ENCODE measurements at places on chromosomes 1 and 21.

DNA sequence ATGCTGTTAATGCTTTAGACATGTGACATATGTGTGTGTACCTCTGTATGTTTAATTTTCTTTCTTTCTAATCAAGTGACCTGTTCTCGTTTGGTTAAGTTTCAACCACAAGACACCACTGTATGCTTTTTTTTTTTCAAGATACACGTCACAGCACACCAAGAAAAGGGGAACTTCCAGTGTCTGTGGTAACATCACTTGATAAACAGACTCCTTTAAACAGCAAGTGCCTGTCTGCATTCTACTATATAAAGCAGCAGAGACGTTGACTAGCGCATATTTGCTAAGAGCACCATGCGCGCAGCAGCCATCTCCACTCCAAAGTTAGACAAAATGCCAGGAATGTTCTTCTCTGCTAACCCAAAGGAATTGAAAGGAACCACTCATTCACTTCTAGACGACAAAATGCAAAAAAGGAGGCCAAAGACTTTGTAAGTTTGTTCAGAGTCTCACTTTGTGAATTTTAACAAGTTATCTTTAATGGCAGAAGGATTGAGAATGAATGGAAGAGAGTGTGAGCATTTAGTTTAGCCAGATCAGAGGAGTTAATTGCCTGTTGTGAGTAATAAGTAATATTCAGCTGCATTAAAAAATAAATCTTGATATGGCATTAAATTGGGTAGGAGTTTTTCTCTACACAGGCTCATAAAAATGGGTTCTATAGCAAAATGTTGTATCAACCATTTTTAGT, at the start of gene RGS1:
RGS1 (plus strand) TSS at position 275 of the 691 bp plus-strand sequence; CDS start at position 295, 20 bp downstream.
- no peak for DNase-seq

DNA sequence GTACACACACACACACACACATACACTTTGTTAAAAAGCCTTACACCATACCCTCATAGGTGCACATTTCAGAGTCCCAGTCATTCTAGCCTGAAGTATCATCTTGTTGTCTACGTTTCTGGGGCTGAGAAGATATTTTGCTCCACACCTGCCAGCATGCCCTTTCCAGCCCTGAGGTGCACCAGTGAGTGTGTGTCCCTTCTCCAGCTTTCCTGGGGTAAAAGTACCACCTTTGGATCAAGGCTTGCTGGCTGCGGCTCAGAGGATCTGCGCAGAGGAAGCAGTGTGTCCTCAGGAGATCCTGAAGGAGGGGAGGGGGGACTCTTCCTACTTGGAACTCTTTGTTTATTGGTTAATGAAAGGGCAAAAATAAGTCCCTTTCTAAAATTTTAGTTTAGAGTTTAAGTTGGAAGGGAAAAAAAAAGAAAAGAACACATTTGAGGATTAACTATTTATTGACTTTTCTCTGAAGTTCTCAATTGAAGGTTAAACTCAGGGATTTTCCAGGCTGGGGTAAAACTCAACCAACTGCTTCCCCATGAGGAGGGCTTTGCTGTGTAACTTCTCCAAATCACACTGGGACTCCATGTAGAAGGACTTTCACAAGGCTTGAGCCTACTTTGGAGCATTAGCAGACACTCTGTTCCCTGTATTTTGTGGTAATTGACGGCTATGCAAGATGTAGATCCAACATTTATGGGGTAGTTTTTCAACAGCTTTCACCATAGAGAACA, 200.3 kb upstream of the SGIP1 start:
- no peak for DNase-seq

- DNase-seq = no peak
Observed at GRCh38 chr1:221759436-221759835, 17.5 kb upstream of the DUSP10 start.

- no peak for DNase-seq
Observed at GRCh38 chr1:50705041-50705440, 255.0 kb downstream of the FAF1 start.

GRCh38 chr1:157849229-157849875, 7.7 kb upstream of the CD5L start:
- DNase-seq = no peak

DNA sequence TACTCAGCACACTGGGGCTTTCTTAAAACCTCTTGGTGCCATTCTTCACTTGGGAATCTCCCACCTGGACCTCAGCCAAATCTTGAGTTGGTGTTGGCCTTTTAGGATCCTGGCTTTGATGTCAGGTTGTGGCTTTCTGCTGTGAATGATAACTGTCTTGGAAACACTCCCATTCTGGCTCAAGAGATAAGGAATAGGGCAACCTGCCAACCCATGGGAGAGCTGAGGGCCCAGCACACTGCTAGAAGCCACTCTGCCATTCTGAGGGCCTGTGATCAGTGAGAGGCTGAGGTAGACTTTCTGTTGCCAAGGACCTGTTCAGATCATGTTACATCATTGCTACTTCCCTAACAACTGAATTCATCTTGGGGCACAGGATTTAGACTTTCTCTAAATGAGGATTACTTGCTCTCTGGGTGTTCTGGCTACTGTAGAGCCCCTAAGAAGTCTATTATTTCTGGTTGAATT, 45.8 kb downstream of the TTC39A start:
- DNase-seq = no peak

DNA sequence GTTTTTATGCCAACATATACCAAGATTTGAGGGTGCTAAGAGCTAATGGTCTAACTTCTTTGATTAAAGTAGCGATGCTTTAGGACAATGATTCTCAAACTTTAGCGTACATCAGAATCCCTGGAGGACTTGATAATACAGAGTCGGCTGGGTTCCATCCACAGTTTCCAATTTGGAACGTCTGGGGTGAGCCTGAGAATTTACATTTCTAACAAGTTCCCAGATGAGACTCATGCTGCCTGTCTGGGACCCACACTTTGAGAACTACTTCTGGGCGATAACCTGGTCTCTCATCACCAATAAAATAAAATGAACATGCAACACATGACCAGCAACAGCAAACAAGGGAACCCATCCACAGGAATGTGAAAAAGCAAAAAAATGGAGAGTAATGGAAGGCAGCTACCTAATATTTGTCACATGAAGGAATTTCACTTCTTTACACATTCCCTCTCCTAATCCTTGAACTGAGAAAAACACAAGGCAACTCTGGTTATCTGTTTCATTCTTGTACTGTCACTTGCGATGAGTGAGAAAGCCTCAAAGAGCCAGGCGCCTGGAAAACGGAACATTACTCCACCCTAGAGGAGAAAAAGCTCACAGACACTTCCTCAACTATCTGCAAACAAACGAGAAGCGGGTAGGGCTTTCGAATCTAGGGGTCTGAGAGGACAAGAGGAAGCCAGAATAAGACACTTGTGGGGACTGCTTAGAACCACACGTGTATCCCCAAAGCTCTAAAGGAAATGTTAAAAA, 14.0 kb downstream of the HSF2BP start:
- DNase-seq = peak; percentile 90

- no peak for DNase-seq
Observed at GRCh38 chr1:5798151-5798730, 194.0 kb downstream of the NPHP4 start.

DNA sequence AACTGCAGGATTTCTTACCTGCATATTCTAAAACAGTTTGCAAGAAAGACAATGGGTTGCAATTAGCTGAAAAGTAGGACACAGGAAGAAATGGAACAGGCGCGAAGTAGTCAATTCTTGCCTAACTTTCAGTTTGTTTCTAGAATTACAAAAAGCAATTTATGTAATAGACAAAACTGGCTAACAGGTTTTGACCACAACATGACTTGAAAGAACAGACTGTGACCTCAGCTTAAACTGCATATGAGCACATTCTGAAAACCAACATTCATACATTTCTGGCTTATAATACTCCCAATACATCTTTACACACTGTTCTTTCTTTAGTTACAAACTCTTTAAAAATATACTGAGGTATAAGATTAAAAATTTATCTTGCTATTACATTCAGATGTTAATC, 405.9 kb upstream of the B3GALT2 start:
- DNase-seq = no peak

DNA sequence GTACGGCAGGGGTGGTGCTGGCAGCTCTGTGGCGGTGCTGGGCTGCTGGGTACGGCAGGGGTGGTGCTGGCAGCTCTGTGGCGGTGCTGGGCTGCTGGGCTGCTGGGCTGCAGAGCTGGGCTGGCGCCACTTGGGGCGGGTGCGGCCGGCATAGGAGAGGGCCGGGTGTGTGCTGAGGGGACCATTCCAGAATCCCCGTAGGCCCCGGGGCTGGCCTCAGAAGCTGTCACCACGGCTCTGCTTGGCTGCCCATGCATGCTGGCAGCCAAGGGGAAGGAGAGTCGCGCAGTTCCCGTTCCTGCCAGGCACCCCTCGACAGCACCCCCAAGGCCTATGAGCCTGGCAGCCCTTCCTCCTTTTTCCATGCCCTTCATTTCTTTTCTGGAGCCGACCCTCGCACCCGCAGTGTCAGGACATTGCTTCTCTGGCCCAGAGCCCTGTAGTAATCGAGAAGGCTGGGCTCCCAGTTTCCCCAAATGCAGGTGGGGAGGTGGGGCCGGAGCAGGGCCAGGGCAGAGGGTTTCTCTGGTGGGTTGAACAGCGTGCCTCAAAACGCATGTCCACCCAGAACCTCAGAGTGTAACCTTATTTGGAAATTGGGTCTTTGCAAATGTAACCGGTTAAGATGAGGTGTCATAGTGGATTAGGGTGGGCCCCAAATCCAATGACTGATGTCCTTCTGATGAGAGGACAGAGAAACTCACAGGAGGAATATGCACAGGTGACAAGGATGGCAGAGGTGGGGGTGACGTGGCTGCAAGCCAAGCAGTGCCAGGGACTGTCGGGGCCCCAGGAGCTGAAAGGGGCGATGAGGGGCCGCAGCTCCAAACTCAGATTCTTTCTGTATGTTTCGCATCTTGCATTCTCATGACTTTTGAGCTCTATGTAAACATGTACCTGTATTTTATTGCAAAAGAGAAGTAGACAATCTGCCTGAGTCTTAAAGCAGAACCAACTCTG, 71.0 kb upstream of the ACTRT2 start:
- no peak for DNase-seq

- DNase-seq = no peak
Observed at GRCh38 chr1:1754051-1754815, 24.0 kb downstream of the NADK start.

GRCh38 chr1:44641126-44642102, 32.9 kb downstream of the TMEM53 start:
- no peak for DNase-seq

DNA sequence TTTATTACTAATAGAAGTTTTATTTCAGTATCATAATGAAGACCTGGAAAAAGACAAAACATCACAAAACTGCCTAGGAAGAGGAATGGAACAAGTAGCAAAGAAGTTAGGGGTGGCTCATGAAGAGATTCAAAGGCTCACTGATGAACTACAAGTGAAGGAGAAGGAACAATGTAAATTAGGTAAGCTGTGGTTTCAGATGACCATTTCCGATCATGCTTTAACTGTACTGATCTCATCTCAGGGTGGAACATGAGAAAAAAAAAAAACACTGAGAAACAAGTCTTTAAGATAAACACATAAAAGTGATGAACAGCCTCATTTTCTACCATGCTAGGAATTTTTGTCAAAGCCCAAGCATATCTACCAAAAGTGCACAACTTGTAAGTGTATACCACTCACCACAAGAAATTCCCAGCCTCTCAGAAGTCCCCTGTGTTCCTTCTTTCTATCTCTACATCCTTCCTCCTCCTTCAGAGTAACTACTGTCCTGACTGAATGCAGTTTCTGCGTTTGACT, 19.6 kb downstream of the CCDC30 start:
- DNase-seq = no peak

GRCh38 chr1:235910357-235911299, 43.9 kb upstream of the LYST start:
- peak; percentile 90 for DNase-seq

- peak; percentile 22 for DNase-seq
Observed at GRCh38 chr1:222167111-222167510, 380.8 kb downstream of the HHIPL2 start.
